Activated naive CD4-positive, alpha-beta T cell (primary cell): ENCODE measurements at places on chromosomes 3 and 15.
A peak's percentile ranks its signal among the peaks of the same experiment; 100 is the strongest.

DNA sequence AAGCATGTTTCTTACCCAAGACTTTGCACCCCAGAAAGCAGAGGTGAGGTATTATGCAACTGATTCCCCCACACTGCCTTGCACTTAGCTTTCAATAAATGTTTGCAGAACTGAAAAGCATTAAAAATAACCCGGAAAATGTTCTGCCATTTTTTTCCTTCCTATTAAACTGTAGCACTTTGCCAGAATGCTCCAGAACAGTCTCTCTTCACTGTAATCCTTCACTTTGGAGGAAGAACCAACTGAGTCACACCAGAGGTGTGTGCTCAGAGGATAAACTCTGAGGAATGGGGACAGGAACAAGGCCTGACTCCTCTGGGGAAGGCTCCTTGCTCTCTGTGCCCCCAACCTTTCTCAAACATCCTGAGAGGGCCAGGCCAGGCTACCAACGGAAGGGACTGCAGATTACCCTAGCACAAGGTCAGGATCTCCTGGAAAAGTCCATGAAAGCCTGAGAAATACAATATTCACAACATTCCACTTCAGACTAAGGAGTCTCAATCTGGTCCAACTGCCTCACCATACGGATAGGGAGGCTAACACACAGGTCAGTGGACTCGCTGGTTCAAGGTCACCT is 19.0 kb downstream of the ANP32A start:
- DNase-seq, result no peak

- peak; percentile 7 for DNase-seq
Measured at GRCh38 chr15:51861557-51862359, 32.3 kb downstream of the TMOD3 start.

DNA sequence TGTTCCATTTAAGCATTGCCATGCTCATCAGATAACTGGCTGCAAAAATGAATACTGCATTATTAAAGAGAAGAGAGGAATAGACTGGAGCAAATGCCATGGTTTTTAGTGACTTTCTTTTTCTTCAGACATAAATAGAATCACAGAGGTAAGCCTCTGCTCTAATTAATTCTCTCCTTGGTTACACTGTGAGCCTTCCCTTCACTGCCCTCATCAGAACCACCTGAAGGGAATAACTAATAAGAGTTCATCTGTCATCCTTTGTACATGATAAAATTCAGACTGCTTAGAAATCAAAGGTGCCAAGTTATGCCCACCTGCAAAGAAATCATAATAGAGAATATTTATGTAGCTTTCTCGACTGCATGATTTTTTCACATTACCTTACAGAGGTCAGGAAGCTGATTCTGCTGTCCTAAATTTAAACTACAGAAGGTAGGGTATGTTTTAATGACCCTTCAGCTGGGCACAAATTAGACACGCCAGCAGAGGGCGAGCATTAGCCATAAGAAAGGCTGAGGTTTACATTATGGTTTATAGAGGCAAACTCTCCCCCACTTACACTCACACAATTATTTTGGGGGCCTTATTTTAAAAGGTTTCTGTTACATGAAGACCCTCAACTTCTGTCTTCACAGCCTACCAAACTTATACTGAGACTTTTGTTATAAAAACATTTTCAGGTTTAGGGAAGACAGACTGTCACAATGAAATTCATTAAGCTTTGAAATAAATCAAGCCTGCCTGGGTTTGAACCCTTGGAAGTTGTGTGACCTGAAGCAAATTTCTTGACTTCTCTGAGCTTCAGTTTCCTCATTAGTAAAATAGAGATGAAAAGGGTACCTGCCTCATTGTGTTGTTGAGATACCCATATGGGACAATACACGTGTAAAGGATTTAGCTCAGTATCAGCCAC is 15.3 kb upstream of the UNC13C start:
- no peak for DNase-seq

- no peak for DNase-seq
Measured at GRCh38 chr3:18018491-18019160, 276.2 kb upstream of the TBC1D5 start.
